ENCODE measurements at places on chromosomes 4 and X. TPM values are rescaled to one million over a fixed set of nuclear protein-coding genes. Genes with fewer than 3 reads are reported as not detected.

DNA sequence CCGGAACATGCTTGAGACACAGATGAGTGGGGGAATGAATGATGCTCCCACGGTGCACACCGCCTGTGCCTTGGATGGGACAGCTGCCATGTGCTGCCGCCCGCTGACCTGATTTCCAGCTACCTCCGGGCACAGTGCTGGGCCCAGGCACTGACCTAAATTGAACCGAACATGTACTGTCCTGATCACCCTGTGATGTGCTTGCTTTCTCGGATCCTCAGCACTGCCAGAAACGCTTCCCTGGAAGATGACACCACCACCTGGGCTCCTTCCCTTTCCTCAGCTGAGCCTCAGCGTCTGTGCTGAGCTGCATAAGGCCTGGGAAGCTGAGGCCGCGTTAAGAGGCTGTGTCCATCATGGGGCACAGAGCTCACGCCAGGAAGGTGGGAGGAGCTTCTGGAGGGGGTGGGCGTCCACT lies 39.3 kb upstream of the MXD4 start:
- no peak for DNase-seq

DNA sequence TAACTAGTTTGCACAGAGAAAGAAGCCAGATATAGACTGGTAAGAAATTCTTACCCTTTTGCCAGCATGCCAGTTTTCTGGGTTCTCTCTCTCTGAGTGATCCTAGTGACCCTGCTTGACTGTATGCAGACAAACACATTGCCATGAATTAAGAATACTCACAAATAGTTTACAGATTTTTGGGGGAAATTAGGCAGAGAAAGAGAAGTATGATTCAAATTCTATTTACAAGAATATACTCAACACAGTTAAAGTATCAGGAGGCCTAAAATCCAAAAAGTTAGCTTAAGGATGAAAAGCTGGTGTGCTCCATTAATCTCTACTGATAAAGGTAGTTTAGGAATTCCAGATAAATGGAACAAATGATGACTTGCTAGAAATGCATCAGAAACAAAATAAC lies 18.4 kb downstream of the MOB1B start:
- DNase-seq, result no peak

- no peak for DNase-seq
Observed at GRCh38 chr4:149885896-149886295, 70.3 kb upstream of the IQCM start.

GRCh38 chr4:25439918-25440477 lies 62.9 kb downstream of the ANAPC4 start:
- DNase-seq, result no peak

DNA sequence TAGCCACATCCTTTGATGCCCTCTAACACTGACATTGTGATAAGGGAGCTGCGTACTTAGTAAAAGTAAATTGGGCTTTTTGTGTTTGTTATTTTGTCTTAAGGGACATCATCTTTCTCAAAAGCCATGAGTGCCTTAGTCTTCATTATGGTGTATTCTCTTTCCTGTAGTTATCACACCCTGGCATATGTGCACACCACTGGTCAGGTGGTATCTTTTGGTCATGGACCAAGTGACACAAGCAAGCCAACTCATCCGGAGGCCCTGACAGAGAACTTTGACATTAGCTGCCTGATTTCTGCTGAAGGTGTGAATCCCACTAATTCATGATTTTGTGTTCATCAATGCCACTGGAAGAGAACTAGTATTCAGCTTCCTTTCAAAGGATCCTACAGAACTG lies 18.0 kb downstream of the HERC6 start:
- DNase-seq, result no peak

DNA sequence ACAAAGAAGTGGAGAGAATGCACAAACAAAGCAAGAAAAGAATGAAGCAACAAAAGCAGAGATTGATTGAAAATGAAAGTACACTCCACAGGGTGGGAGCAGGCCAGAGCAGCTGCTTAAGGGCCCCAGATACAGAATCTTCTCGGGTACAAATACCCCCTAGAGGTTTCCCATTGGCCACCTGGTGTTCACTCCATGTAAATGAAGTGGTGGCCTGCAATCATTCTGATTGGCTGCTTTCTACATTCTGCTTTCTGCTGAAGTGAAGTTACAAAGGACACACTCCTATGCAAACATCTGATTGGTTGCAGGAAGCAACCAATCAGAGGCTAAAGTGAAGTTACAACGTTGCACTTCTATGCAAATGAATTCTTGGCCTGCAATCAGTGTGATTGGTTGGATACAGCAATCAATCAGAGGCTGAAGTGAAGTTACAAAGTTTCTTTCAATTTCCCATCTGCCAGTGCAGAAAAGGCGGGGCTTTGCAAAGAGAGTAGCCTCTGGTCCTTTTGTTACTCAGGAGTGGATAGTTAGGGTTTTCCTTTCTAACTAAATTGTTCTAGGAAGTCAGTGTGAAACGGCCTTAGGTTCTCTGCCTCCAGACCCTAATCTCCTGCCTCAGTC lies 19.0 kb upstream of the GPC4 start:
- no peak for DNase-seq

DNA sequence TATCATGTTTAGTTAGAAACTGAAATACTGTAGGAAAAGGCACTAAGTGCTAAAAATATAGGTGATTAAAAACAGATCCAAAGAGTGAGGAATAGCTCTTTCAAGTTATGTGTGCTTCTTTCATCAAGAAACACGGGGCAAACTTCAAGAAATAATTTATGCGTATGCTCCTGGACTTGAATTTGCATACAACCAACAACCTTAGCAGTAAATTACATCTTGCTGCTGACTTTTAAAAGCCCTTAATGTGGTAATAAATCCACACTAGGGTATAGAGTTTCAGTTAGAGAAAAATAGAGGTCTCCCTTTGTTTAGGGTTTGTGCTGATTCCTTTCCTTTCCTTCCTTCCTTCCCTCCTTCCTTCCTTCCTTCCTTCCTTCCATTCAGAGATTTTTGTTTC lies 94.5 kb upstream of the GC start:
- DNase-seq, result no peak

- no peak for DNase-seq
Observed at GRCh38 chr4:76302826-76303438, 3.6 kb upstream of the STBD1 start.

DNA sequence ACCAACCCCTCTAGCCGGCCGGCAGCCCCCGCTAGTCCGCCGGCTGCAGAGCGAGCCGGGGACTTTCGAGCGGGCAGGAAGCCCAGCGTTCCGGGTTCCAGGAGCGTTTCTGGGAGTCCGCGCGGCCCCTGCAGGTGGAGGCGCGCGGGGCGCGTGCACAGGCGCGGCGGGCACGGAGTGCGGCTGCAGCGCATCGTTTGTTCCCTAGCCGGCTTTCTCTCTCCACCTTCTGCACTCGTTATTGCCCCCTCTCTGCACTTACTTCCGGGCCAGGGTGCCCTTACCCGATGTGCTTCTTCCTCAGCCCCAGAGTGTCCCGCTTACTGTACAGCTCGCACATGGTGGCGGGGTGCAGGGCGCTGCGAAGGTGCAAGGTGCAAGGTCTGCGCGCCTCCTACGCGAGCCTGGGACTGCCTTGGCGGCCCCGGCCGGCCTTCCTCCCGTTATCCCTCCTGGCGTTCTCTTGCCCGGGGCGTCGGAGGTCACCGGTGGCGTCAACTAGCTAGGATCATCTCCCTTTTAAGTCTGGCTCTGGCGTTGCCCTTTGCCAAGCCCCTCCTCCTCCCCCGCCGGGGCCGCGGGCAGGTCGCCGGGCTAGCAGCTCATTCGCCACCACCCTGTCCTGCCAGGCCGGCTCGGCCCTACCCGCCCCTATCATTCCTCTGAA lies at the start of gene ETNPPL:
Gene ETNPPL, minus strand, starts transcription at position 495 of the 667 bp plus-strand sequence. Its CDS starts 155 bp downstream, at position 340.
- DNase-seq, result peak; percentile 65

GRCh38 chrX:15344106-15344505 lies 8.8 kb upstream of the PIGA start:
- no peak for DNase-seq

GRCh38 chrX:84320614-84321013 lies 132.6 kb upstream of the RPS6KA6 start:
- DNase-seq, result no peak

DNA sequence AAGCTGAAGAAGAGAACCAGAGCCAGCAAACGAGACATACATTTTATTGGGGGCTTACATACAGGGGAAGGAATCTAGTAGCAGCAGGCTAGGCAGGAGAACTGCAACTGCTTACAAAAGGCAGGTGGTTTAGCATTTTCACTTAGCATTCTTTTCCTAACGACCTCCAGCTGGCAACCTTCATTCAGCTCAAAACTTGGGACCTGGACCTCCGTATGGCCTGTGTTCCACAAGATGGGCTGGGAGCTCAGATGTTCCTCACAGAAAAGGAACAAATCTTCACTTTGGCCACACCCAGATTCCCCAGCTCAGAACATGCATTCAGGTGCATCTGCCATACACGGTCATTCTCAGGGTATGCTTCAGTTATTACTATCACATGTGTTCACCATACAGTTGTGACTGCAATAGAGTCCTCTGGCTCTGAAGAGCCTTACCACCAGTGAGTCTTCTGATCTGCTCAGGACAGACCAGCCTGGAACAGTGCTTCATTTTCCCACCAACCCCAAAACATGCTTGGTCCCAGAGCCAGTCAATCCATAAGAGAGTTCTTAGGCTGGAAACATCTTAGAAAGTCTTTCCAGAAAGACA lies 29.6 kb upstream of the AP1AR start:
- no peak for DNase-seq

GRCh38 chrX:138996268-138996667 lies 284.8 kb upstream of the FGF13 start:
- no peak for DNase-seq

DNA sequence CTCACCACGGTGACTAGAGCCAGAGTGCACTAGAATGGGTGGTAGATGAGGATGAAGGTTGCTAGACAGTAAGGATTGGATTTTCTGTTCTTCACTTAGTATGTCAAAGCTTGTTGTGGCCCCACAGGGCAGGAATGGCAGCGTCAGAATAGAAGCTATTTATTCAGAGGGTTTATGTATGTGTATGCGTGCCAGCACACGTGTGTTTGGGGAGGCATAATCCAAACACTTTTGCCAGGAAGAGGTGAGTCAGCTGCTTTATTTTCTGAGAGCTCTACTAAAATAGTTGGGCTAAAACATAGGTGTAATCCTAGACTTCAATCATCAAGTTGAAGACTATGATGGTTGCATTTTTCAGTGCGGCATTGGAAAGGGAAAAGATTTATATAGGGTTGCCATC lies 1.2 kb upstream of the MAGEE2 start:
- no peak for DNase-seq

GRCh38 chrX:38336538-38337240 lies 9.4 kb upstream of the RPGR start:
- DNase-seq, result no peak

DNA sequence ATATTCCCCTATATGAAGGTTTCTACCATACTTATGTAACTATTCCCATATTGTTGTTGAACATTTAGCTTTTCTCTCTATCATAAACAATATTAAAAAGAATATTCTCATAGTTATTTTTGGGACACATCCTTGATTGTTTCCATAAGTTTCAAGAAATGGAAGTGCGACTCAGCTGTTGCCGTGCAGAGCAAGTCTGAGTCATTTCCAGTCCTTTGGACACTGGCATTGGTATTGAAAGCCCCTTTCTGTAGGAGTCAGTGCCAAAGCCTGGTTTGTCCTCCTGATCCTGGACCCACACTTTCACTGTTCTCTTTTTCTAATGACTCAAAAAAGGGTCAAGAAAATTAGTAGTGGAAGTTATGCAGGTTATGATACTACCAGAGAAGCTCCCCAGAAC lies 108.3 kb upstream of the DIAPH2 start:
- DNase-seq, result no peak

- DNase-seq, result peak; percentile 71
Observed at GRCh38 chr4:184748251-184748652, 14.4 kb upstream of the CENPU start.

DNA sequence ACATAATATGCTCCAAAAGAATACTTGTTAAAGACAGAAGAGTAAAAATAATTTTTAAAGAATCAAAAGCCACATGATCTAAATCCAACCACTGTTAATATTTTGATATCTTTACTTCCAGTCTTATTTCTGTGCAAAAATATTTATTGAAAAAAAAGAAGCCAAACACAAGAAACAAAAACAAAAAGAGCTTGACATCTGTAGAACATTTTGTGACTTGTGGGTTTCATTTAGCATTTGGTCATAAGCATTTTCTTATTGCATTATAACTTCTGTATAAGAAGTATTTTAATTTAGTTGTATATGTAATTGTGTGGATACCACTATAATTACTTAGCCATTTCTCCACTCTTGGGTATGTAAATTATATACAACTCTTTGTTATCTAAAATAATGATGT lies 63.1 kb downstream of the DIPK2B start:
- no peak for DNase-seq

- no peak for DNase-seq
Observed at GRCh38 chrX:9622128-9622527, 143.5 kb downstream of the GPR143 start.

GRCh38 chr4:1099684-1100335 lies 13.6 kb downstream of the RNF212 start:
- DNase-seq, result peak; percentile 42

DNA sequence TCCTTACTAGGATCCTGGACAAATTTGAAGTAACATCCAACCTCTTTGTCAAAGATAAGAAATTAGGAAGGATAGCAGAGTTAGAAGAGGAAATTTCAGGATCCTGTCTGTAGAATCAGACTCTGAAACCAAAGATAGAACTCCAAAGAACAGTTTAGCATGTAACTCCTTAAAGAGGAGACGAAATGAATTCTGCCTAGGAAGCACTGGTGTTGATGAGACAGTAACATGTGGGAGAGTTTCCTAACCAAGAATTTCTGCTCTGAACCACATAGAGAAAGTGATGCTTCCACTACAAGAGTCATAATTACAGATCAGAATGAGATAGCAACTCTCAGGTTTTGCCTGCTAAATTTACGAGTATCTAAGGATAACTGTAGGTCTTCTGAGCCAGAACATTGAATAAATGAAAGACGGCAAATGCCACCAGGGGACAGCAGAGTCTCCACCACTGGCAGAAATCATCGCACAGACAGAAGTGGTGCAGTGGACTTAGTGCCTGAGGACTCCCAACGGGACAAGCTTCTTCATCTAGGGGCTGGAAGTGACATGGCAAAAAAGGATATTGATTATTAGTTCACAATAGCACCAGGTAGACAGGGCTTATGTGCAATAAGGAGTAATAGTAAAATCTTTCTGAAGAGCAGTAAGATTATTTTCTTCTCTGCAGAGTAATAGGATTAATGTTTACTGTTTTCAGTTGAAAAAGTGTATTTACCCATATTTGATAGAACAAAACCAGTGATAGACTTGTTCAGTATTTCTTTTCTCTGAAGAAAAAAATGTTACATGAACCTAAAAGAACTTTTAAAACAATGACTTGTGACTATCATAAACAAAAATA lies 6.7 kb upstream of the PPID start:
- no peak for DNase-seq

GRCh38 chr4:187027272-187027671 lies 303.6 kb upstream of the FAT1 start:
- DNase-seq, result no peak

Gene RAP1GDS1
- 39.1 TPM for total RNA-seq

Gene GLOD5
- 2.6 TPM for total RNA-seq

Gene FAM156A
- total RNA-seq, result 23.3 TPM

Gene TMPRSS11A
- total RNA-seq, result not detected

Gene PNMA6F
- not detected for total RNA-seq

Gene IL21
- not detected for total RNA-seq

Gene PLS3
- total RNA-seq, result 212 TPM

Gene ACE2
- total RNA-seq, result 3.4 TPM

Gene ERCC6L
- total RNA-seq, result not detected

Gene CXCL5
- total RNA-seq, result 7.2 TPM

Gene CT45A10
- total RNA-seq, result not detected
